Stimulated activated CD8-positive, alpha-beta memory T cell treated with anti-CD3 and anti-CD28 coated beads, Interleukin-4, amount 100 ng/mL, for 4 hours (primary cell): ENCODE measurements at places on chromosomes 5 and 9.

DNA sequence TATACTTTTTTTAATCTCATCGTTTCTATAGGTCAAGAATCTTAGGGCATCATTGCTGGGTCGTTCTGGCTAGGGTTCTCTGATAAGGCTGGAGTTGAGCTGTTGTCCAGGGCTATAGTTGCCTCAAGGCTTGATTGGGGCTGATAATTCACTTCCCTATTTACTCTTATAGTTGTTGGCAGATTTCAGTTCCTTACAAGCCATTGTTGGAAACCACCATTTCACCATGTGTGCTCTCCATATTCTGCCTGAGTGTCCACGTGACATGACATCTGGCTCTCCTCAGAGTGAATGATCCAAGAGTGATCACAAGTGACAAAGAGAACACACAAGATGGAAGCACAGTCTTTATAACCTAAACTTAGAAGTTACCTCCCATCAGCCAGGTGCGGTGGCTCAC, 852.2 kb downstream of the EFNA5 start:
- DNase-seq, result no peak

- no peak for DNase-seq
Measured at GRCh38 chr5:151298063-151298855, 5.3 kb downstream of the SLC36A3 start.

DNA sequence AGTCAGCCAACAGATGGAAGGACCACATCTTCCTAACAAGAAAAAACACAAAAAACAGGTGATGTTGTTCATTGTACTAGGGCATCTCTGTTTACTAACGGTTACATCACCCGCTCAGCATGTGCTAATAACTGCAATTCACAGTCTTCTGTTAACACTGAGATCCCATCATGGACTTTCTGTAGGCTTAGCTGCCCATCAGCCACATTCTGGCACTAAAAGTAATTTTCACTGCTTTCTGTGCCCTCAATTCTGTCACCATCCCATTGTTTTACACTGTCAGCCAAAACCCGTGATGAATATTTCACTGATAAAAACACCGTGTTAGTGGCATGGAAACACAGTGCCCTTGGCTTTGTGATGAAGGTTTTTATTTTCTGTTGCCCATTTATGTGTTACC, 64.6 kb downstream of the CAST start:
- DNase-seq, result no peak

DNA sequence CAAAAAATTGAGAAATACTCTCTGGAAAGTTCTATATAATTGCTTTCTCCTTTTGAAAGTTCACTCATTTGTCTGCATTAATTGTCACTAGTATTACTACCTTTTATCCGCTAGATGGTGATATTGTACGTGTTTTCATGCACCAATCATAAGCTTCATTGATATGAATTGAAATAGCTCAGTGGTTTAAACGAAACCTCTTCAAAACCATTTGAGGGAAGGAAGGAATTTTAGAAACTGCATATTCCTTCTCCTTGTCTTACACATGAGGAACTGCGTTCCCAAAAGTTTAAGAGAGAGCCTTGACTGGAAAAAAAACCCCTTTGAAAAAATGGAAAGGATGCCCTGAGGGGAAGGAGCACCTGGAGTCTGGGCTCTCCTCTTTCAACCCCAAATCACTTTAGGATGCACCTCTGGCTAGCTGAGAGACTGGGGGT, 98.6 kb downstream of the YTHDC2 start:
- DNase-seq, result no peak

DNA sequence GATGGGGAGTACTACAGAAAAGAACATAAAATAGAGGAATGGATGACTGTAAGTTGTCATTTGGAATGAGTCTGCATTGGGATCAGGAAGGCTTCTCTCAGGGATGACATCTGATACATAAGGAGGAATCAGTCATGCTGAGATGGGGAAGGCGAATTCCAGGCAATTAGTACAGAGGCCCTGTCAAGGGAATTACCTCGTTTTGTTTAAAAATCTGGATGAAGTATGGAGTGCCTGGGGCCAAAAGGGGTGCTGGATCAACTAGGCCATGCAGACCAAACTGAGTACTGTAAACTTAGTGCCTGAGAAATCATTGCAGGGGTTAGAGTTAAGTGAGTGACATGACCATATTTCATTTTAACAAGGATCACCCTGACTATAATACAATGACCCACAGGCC, 30.5 kb downstream of the JAKMIP2 start:
- DNase-seq, result no peak

GRCh38 chr5:7676455-7676854, 174.5 kb downstream of the CFAP90 start:
- no peak for DNase-seq

- DNase-seq, result no peak
Measured at GRCh38 chr5:173290477-173291131, 37.6 kb downstream of the STC2 start.

- no peak for DNase-seq
Measured at GRCh38 chr5:151288180-151288579, 15.4 kb downstream of the SLC36A3 start.

- DNase-seq, result no peak
Measured at GRCh38 chr9:110640736-110641135, 27.9 kb upstream of the MUSK start.

DNA sequence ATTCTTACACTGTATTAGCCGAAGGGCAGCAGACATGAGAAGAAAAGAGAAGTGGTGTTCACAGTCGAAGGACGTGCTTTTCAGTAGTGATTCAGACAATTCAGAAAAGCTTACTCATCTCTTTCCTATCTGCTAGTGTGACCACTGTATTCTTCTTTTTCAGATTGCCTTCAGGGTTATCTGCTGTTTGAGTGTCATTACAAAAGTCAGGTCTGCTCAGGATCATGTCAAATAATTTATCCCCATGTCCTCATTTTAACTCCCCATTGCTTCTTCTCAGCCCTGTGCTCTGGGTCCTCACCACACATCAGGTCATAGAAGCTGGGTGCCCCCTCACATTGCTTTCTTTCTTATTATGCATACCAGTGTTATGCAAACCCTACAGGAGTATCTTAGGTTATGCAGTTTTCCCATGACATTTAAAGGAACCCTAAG, 394.0 kb downstream of the CETN3 start:
- no peak for DNase-seq

GRCh38 chr9:126439883-126440653, 113.4 kb downstream of the MVB12B start:
- DNase-seq, result no peak

GRCh38 chr5:177023303-177023664, 788 bp downstream of the ZNF346 start:
- no peak for DNase-seq

DNA sequence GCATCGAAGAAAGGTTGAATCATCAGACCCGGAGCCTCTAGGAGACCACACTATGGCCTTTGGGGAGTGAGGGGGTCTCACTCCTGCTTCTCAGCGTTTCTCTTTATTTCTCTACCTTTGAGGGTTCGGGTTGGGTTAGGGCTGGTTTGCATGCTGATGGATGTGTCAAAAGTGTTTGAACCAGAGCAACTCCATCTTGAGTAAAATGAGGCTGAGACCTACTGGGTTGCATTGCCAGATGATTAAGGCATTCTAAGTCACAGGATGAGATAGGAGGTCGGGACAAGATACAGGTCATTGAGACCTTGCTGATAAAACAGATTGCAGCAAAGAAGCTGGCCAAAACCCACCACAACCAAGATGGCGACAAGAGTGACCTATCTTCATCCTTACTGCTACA, 44.9 kb upstream of the TCF7 start:
- DNase-seq, result no peak

DNA sequence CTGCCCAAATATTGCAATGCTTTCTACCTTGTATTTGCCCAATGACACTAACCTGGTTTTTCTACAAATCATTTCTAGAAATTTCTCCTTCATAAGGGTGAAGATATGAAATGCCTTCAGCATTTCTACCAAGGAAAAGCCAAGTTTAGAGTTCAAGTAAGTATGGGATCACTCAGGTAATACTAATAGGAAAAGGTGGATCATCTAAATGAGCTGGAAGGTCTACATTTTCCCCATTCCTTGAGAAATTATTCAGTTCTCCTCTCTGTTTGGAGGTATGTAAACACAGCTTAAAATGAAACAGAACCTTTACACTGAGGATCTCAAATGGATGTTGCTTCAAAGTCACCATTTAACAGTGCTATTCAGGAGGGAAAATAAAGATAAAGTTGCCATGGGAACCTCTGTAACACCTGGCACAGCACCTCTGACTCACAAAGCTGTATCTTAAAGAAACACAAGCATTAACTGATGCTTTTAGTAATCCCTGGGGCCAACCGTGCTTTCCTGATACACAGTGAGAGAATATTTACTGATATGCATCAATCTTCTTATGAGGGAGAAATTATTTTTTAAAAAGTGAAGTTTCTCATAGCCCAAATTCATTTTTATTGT, 161.3 kb downstream of the DRD1 start:
- no peak for DNase-seq

GRCh38 chr5:34057118-34057517, 14.1 kb upstream of the C1QTNF3 start:
- no peak for DNase-seq

- DNase-seq, result no peak
Measured at GRCh38 chr9:18382243-18382642, 91.7 kb upstream of the ADAMTSL1 start.

GRCh38 chr5:81317536-81317935, 16.1 kb downstream of the ZCCHC9 start:
- DNase-seq, result no peak

DNA sequence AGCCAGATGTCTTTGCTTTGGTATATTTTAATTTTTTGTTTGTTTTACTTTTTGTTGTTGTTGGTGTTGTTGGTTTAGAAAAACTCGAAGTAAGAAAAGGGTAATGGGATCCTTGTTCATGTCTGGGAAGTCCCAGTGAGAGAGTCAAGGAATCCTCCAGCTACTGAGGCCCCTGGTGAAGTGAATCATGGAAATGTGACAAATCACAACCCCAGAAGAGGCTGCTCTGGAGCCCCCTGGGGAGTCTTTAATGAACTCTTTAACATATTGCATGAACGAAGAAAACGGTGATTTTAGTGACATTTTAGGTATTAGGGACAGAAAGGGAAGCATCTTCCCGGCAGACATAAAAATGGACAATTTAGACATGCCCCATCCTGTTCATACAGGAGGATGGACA, 41.3 kb downstream of the TMEM174 start:
- no peak for DNase-seq

DNA sequence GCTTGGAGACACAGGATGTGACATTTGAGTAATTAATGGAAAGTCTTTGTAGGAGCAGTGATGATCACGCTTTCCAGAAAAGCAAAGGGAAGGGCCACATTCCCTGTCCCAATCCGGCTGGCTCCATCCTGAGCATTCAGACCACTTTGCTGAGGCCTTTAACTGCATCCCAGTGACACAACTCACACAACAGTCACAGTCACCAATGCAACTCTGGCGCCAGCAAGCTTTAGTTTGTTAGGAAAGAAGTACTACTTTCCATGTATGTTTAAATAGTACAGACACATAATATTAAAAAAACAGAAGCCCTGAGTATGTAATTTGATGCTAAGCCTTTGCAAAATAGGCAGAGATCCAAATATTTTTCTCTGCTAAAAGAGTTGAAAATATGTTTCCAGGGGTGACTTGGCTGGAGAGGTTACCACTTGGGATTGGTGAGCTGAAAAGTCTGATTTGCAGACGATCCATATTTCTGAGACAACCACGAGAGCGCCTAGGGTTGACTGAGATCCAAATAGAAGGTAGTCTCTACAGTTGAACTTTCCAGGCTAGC, 31.7 kb upstream of the GAS1 start:
- DNase-seq, result no peak

DNA sequence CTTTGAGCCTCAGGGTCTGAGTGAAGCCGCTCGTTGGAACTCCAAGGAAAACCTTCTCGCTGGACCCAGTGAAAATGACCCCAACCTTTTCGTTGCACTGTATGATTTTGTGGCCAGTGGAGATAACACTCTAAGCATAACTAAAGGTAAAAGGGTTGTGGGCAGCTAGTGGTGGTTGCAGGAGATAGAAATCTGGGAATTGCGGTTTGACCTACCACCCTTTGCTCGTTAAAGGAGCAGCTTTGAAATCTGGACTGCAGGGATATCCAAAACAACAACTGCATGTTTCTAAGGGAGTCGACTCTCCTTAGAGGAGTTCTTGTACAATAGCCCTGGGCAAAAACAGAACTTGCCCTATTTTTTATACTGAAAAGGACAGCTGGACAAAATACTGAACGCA, 19.0 kb downstream of the ABL1 start:
- no peak for DNase-seq

DNA sequence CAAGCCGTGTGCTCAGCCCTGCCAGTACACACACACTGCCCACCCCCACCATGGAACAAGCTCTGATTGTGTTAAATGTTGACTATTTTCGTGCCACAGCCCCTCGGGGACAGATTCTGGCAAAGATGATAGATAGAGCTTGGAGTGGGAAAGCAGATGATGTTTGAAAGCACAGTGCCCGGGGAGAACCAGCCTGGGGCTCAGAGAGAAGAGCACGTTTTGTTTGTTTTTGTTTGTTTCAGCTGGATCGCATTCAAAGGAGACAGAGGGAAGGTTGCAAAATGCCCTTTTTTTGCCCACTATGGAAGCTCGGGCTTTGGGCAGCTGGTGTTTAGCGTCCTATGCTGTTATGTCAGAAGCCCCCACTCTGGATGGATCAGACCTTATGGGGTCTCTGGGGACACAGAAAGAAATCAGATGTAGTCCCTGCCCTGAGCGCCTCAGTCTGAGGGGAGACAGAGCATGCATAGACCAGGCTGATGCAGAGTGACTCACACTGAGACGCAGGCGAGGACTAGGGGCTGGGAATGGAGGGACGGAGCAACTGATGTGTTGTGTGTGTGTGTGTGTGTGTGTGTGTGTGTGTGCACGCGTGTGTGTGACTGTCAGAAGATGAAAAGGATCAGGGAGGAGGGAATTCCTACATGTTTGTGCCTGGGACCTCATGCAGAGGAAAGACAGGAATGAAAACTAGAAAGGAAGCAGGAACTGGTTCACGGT, 229.7 kb downstream of the MELK start:
- no peak for DNase-seq

- DNase-seq, result no peak
Measured at GRCh38 chr5:121559832-121560231, 291.9 kb upstream of the FTMT start.

GRCh38 chr9:130197888-130198287, 25.7 kb downstream of the NCS1 start:
- no peak for DNase-seq

GRCh38 chr5:78903861-78904260, 81.2 kb downstream of the ARSB start:
- DNase-seq, result no peak

- DNase-seq, result no peak
Measured at GRCh38 chr5:180287404-180287803, 4.5 kb downstream of the MAPK9 start.

- no peak for DNase-seq
Measured at GRCh38 chr5:118042076-118042475, 946.3 kb downstream of the DTWD2 start.

DNA sequence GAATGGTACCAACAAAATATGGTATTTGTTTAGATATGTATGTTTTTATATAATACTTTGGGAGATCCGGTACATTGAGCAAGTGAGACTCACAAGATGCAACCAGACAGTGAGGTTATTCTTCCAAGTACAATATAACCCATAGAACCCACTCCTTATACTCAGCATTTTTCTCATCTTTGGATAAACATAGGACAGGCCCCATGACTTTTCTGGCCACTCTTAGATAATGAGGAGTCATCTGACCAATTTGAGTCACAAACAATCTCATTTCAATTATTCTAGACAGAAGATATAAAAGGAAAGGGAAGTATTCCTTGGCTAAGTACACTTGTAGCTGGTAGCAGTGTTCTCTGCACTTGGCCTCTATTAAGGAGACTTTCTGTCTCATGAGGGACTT, 150.2 kb downstream of the SGCD start:
- no peak for DNase-seq
